ENCODE measurements at places on chromosomes 4 and X.

DNA sequence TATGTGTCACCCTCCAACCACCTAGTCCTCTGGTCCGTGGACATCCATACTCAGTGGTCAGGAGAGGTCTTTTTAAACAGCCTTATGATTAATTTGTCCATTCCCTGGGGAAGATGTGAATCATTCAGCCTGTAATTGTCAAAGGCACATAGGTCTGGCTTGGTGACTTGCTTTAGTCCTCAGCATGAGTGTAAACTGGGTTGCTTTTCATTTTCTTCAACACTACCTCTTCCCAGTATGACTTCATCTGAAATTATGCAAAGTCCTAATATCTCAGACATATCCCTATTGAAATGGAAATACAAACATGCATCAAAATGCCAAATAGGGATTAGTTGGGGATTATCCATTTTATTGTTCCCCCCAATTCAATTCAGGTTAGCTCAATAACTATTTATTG, 208.3 kb upstream of the AMOT start:
- no peaks in the 10 kb centered on the region for H3K36me3 ChIP-seq
- H3K27me3 ChIP-seq, result peaks cover 2% of the 10 kb centered on the region
- no peak overlapping the region for H3K27ac ChIP-seq
- no peak overlapping the region for H3K4me3 ChIP-seq
- H3K4me1 ChIP-seq, result no peaks in the 10 kb centered on the region

- DNase-seq, result peak; percentile 32
- no peaks in the 10 kb centered on the region for H3K36me3 ChIP-seq
- peak overlapping the region; percentile 56 for H3K4me3 ChIP-seq
- H3K4me1 ChIP-seq, result peaks cover 44% of the 10 kb centered on the region
- no peaks in the 10 kb centered on the region for H3K27me3 ChIP-seq
Measured at GRCh38 chrX:122625821-122626220, 558.3 kb upstream of the GRIA3 start.

GRCh38 chrX:71618787-71619186, 476 bp upstream of the CXCR3 start:
- H3K4me1 ChIP-seq, result peaks cover 5% of the 10 kb centered on the region
- peaks cover 3% of the 10 kb centered on the region for H3K27me3 ChIP-seq
- DNase-seq, result no peak
- H3K4me3 ChIP-seq, result no peak overlapping the region
- no peaks in the 10 kb centered on the region for H3K36me3 ChIP-seq

- peak; percentile 13 for DNase-seq
- peaks cover 6% of the 10 kb centered on the region for H3K27me3 ChIP-seq
- H3K27ac ChIP-seq, result no peak overlapping the region
- H3K4me3 ChIP-seq, result no peak overlapping the region
- H3K4me1 ChIP-seq, result no peaks in the 10 kb centered on the region
Measured at GRCh38 chr4:89254847-89255246, 52.8 kb downstream of the GPRIN3 start.

DNA sequence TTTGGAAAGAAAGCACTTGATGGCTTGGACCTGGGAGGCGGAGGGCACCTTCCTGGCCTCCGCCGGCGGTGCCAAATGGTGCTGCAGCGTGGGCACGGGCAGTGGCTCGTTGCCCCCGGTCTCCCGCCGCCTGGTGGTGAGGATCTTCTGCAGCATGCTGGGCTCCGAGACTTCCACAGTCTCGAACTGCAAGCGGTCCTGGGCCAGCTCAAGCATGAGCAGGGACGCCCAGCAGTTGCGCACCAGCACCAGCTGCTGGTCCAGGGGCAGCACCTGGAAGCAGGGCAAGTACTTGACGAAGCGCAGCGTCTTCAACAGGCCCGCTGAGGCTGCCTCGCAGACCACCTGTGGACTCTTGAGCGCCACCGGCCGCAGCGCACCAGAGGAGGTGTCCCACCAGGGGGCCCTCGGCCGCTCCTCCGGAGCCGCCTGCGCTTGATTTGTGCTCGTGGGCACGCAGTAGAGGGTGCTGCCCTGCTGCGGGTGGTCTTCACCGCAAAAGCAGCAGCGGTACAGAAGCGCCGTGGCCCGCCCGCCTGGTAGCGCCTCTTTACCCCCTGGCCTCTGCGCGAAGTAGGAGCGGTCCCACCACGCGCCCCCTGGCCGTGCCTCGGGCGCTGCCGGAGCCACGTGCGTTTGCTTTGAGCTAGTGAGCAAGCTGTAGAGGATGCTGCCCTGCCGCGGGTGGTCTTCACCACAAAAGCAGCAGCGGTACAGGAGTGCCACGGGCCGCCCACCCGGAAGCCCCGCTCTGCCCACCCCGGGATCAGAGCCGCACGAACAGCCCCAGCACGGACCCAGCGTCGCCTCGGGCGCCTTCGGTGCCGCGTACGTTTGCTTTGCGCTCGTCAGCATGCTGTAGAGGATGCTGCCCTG, 689 bp downstream of the NR0B1 start:
- DNase-seq, result no peak
- H3K4me1 ChIP-seq, result peaks cover under 1% of the 10 kb centered on the region
- H3K4me3 ChIP-seq, result no peak overlapping the region
- H3K27me3 ChIP-seq, result peaks cover 10% of the 10 kb centered on the region

GRCh38 chrX:155028877-155029291, 2.2 kb downstream of the FUNDC2 start:
- peak overlapping the region; percentile 95 for H3K27ac ChIP-seq
- H3K27me3 ChIP-seq, result no peaks in the 10 kb centered on the region
- H3K36me3 ChIP-seq, result no peaks in the 10 kb centered on the region

- no peaks in the 10 kb centered on the region for H3K4me1 ChIP-seq
- peaks cover 40% of the 10 kb centered on the region for H3K27me3 ChIP-seq
- H3K4me3 ChIP-seq, result no peak overlapping the region
- no peak overlapping the region for H3K27ac ChIP-seq
- no peak for DNase-seq
- no peaks in the 10 kb centered on the region for H3K36me3 ChIP-seq
Measured at GRCh38 chr4:6467600-6467999, 4.8 kb downstream of the PPP2R2C start.

DNA sequence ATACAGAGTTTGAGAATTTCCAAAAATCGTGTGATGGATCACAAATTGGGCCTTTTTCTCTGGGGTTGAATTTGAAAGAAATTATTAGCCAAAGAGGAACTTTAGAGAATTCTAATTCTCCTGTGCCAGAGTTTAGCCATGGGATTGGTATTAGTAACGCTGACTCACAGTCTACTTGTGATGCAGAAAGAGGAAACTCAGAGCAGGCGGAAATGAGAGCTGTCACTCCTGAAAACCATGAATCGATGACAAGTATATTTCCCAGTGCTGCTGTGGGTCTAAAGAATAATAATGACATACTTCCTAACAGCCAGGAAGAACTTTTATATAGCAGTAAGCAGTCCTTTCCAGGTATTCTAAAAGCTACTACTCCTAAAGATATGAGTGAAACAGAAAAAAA, 64.9 kb downstream of the N4BP2 start:
- H3K27ac ChIP-seq, result peak overlapping the region; percentile 66
- no peaks in the 10 kb centered on the region for H3K27me3 ChIP-seq
- H3K4me1 ChIP-seq, result peaks cover 27% of the 10 kb centered on the region
- H3K4me3 ChIP-seq, result peak overlapping the region; percentile 49

DNA sequence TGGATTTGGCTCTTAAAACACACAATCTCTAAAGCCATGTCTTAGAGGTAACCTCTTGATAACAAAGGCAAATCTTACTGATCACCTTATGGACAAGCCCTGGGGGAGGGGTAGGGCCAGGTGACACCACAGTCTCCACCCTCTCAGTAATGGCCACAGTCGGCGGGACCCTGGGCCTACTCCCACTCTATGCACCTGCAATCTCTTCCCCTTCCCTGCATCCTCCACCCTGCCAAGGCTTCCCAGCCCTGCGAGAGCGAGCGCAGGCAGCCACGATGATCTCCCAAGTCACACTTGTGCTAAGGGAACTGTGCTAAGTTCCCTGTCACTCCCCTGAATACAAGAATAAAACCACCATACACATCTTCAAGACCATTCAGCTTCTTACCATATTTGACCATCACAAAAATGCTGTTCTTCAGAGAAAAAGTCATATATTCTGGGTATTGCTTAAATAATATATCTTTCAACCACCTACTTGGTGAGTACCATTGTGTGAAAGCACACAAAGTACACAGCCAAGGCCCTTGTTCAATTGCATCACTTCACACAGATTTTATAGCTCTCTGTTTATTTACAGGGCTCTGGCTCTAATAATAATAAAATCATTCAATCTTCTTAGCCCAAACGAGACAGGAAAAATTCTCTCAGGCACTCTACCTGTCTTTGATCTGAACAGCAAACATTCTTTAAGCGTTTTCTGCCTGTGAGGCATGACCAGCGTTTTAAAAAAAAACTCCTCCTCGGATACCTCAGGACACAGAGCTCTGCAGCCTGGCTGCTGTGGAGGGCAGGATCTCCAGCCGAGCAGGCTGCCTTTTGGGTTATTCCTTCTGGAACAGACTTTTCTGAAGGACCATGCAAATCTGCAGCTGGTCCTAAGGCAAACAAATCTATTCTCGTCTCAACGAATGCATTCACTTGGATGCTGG, 115.7 kb upstream of the MAP3K15 start:
- H3K4me3 ChIP-seq, result no peak overlapping the region
- no peaks in the 10 kb centered on the region for H3K36me3 ChIP-seq
- DNase-seq, result no peak
- H3K27ac ChIP-seq, result no peak overlapping the region
- peaks cover 25% of the 10 kb centered on the region for H3K4me1 ChIP-seq
- no peaks in the 10 kb centered on the region for H3K27me3 ChIP-seq

- H3K36me3 ChIP-seq, result no peaks in the 10 kb centered on the region
- H3K27ac ChIP-seq, result no peak overlapping the region
- no peak for DNase-seq
- H3K4me1 ChIP-seq, result no peaks in the 10 kb centered on the region
- no peak overlapping the region for H3K4me3 ChIP-seq
Measured at GRCh38 chr4:22848332-22848731, 155.6 kb downstream of the GBA3 start.

DNA sequence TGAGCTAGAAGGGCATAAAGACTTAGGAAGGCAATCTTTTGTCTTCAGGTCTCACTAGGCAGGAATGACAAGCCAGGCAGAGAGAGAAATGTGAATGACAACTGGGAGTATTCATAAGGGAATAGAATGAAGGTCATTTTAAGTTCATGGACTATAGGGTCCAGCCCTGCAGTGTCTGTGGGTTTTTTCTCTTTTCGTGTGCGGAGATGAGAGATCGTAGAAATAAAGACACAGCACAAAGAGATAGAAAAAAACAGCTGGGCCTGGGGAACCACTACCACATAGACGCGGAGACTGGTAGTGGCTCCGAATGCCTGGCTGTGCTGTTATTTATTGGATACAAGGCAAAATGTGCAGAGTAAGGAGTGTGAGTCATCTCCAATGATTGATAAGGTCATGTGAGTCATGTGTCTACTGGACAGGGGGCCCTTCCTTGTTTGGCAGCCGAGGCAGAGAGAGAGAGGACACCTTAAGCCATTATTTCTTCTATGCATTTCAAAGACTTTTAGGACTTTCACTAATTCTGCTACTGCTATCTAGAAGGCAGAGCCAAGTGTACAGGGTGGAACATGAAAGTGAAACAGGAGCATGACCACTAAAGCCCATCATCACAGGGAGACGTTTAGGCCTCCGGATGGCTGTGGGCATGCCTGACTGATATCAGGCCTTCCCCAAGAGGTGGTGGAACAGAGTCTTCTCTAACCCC, 921.8 kb upstream of the PCDH10 start:
- H3K36me3 ChIP-seq, result peaks cover 4% of the 10 kb centered on the region
- H3K27ac ChIP-seq, result no peak overlapping the region
- no peak overlapping the region for H3K4me3 ChIP-seq
- H3K4me1 ChIP-seq, result peaks cover 4% of the 10 kb centered on the region
- no peaks in the 10 kb centered on the region for H3K27me3 ChIP-seq

DNA sequence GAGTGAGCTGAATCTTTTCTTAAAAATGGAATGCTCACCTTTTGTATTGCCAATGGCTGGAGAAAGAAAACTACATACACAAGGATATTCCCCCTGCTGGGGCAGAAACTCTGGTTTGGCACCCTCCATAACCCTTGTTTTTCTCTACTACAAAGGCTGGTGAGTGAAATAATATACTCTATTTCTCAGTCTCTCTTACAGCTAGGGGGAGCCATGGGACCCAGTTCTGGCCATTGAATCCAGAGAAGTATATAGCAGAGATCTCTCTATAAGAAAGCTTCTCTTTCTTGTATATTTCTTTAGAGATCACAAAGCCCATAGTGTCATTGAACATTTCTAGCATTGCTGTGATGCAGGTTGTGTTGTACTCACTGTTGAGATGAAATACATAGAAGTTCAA, 49.8 kb downstream of the SMPX start:
- DNase-seq, result no peak
- no peak overlapping the region for H3K27ac ChIP-seq
- no peaks in the 10 kb centered on the region for H3K4me1 ChIP-seq
- H3K4me3 ChIP-seq, result no peak overlapping the region

- DNase-seq, result no peak
- peaks cover 13% of the 10 kb centered on the region for H3K4me1 ChIP-seq
- H3K27ac ChIP-seq, result no peak overlapping the region
- H3K36me3 ChIP-seq, result peaks cover 4% of the 10 kb centered on the region
Measured at GRCh38 chr4:186757696-186758355, 34.2 kb upstream of the FAT1 start.

DNA sequence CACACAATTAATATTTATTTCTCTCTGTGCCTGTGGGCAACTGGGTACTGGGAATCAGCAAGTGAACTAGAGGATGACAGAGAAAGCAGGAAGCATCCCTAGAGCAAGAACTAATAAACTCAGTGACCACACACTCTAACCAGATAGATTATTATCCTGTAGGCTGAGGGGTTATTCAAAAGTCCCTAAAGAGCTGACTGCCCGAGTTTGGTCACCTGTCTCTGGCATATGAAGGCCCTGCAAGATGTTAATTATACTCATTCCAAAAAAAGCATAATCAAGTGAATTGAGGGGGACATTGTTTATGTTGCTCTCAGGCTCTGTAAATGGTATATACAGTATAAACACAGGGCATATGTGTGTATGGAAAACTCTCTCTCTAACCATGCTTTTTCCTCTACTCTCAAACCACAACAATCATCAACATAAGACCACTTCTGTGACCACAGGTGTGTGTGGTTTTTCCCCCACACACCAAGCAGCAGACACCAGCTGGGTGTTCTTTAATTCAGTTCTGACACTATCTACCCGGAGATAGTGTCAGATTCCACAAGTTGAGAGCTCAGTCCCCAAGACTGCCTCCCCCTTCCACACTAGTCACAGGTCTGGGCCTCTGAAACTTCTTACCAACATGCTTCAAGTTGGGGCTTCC, 6.2 kb upstream of the HPSE start:
- DNase-seq, result no peak
- peaks cover under 1% of the 10 kb centered on the region for H3K4me1 ChIP-seq
- peaks cover 21% of the 10 kb centered on the region for H3K27me3 ChIP-seq
- no peak overlapping the region for H3K27ac ChIP-seq
- H3K4me3 ChIP-seq, result no peak overlapping the region

All from HFFc6 (cell line).